ENCODE measurements at places on chromosomes 2 and 18.

DNA sequence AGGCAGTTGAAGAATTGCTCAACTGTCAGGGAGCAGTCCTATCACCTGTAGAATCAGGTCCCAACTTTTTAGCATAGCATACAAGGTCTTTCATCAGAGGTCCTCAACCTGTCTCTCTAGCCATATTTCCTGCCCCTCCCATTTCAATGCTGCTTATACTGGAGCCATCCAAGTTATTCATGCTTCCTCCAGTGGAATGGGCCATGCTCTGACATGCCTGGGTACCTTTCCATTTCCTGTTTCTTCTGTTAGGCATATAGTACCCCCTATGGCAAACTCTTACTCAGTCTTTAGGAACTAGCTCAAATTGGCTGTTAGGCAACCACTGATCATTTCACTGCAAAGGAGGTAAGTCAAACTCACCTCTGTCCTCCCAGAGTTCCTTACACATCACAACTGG is 51.0 kb upstream of the ABCA12 start:
- DNase-seq, result no peak

- no peak for DNase-seq
Measured at GRCh38 chr2:16103614-16104314, 163.4 kb downstream of the MYCN start.

- no peak for DNase-seq
Measured at GRCh38 chr2:84770280-84770679, 110.6 kb downstream of the TRABD2A start.

GRCh38 chr2:149687052-149687427 is 99.5 kb upstream of the MMADHC start:
- DNase-seq, result no peak

GRCh38 chr2:214497489-214497888 is 86.6 kb downstream of the VWC2L start:
- DNase-seq, result no peak

GRCh38 chr18:3593381-3593903 is 143.5 kb downstream of the TGIF1 start:
- DNase-seq, result peak; percentile 91

DNA sequence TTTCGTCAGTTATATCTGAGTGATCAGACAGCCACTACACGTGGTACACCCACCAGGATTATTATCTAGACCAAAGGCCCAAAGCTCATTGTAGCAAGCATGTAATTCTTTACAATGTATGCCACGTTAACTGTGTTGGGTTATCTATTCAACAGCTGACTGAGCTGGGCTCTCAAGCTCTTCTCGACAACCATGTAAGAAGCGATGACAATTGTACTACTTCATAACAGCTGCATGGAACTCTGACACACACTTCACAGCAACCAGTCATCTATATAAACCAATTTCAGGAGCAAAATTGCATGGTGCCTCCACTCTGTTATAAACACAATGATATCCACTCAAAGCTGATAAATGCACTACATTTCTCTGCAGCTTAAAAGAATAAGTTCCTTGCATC is 701.8 kb downstream of the NR4A2 start:
- no peak for DNase-seq

GRCh38 chr2:160911258-160911657 is 249.0 kb upstream of the TANK start:
- no peak for DNase-seq

GRCh38 chr2:203327582-203327900 is 653 bp upstream of the ABI2 start:
- DNase-seq, result peak; percentile 31

DNA sequence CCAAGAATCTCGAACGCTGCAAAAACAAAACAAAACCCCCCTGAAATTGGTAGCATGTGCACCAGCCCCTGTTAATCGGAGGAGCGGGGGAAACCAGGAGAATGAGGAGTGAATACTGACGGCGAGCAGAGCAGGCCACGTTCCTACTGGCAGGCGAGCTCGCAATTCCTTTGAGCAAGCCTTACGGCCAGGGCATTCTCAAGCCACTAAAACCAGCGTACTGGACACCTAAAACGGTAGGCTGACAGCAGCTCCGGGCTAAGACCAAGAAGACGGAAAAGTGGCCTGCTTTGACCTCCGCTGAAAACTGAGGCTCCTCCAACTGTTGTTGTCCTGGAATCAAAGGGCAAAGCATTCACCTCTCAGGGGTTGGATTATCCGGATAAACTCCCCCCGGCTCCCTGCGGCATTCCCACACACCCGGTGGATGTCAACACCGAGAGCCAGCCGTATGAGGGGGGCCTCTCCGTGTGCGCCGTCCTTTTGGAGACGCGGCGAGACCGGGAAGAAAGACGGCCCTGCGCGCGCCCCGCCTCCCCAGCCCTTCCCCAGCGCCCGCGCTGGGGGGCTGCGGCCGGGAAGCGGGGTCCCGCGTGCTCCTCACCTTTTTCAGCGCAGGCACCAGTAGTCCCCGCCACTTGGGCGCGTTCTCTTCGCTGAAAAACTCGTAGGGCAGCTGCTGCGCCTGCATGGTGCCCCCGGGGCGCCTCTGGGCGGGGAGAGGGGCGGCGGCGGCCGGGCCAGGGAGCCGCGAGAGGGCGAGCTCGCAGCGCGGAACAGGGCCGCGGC is 925 bp downstream of the SOS1 start:
- peak; percentile 20 for DNase-seq

DNA sequence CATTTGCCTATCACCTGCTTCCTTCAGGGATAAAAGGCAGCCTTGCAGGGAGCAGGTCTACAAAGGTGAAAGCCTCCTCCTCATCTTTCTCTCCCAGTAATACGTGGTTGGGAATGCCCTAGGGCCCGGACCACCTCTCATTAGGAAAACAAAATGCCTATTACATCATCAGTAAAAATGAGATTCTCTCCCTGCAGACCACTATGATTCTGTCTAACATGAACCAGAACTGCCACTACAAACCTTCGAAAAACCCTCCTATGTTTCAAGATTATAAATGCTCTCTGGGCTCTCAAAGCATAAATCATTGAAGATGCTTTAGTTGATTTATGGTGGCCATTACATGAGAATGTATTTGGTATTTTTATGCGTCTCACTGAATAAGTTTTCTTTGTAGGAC is 108.4 kb upstream of the ARL5A start:
- no peak for DNase-seq

DNA sequence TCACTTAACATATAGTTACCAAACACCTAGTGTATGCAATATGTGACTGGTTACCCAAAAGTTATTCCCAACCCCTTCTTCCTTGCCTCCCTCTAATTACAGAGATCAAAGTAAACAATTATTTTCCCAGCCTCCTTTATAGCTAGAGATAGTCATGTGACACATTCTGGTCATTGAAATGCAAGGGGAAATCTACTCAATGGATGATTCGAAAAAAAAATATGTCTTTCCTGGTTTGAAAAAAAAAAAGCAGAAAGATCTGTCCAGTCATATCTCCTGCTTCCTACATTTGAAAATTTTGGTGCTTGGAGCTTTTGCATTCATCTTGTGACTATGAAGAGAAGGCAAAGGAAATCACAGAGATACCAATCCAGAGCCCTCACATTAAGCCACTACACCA is 27.6 kb upstream of the UGP2 start:
- DNase-seq, result no peak

DNA sequence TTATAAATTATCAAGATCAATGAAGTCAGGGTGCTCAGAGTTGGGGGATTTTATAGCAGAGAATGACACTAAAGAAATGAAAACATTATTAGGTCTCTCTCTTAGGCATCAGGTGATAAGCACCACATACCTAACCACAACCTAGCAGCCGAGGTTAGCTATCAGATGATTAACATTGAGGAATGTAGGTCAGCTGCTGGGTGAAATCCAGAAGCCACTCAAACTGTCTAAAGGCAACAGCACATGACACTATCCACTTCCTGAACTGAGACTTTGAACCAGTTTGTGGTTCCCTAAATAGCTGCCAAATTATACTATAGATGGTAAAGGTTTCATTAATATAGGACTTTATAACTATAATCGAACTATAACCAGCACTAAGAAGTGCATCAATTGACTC is 4.7 kb downstream of the EPG5 start:
- DNase-seq, result no peak

DNA sequence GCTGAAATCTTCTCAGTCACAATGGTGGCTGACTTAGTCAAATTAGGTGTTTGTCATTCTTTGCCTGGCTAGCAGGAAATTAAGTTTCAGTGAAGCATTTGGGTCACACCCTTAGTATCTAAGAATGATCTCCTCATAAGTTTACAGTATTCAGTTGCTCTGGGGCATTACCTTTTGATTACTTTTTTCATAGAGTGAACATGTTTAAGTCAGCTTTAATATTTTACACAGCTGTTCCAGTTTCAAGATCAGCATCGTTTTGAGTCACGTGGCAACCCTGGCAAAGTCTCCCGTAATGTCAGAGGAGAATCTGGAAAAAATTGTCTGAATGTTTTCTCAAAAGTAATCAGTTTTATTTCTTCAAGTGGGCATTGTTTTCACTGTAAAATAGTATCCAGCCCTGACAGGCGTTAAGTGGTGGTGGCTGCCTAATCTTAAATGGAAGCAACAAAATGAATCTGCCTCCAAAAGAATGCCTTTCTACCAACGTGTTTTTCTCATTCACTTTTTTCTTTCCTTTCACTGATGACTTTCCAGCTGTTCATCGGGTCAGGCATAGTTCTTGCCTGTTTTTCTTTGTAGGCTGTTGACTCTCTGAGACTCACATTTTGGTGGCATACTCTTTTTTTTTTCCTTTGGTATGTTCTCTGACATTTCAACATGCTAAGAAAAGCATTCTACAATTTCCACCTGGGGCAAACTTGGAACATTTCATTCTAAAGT is 319.6 kb upstream of the TCF4 start:
- no peak for DNase-seq

DNA sequence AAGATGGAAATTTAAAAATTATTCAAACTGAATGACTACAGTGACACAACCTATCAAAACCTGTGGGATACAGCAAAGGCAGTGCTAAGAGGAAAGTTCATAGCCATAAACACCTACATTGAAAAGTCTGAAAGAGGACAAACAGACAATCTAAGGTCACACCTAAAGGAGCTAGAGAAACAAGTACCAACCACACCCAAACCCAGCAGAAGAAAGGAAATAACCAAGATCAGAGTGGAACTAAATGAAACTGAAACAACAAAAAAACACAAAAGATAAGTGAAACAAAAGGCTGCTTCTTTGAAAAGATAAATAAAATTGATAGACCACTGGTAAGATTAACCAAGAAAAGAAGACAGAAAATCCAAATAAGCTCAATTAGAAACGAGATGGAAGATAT is 247.2 kb upstream of the ZNF804A start:
- no peak for DNase-seq

- DNase-seq, result no peak
Measured at GRCh38 chr2:122423934-122424333, 668.5 kb downstream of the TSN start.

- DNase-seq, result no peak
Measured at GRCh38 chr2:96267159-96267971, 1.3 kb downstream of the CIAO1 start.

DNA sequence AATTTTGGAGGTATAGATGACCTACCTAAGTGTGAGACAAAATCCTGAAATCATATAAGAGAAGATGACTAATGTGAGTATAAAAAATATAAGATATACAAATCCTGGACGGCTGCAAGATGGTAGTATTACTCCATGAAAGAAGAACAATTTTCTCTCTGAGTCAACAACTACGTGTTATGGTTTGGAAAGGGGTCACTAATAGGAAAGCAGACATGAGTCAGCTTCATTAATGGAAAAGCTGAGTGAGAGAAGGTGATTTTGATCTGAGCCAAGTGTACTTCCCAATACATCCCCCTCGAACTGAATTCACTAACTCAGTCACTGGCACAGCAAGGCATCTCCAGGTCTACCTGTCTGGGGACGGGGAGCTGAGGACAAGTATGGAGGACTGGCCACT is 20.1 kb upstream of the SELENOI start:
- DNase-seq, result no peak

GRCh38 chr2:16014041-16014787 is 73.9 kb downstream of the MYCN start:
- peak; percentile 70 for DNase-seq

DNA sequence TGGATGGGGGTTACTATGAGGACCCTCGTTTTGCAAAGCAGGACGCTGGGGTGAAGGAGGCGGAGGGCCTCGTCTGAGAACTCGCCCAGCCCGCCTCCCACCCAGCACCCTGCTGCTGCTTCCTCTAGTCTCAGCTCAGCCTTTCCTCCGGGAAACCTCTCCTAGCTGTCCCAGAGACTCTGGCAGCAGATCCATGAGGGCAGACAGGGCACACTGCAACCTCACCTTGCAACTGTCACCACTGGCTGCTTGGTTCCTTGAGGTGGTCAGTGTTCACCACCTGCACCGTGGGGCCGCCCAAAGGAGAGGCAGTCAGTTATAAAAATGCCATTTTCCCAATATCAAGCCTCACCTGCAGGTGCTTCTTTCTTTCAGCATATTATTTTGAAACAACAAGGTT is 45.6 kb downstream of the PARD6G start:
- no peak for DNase-seq

GRCh38 chr2:163369111-163369510 is 366.7 kb downstream of the FIGN start:
- no peak for DNase-seq

- DNase-seq, result no peak
Measured at GRCh38 chr2:102276549-102277201, 34.7 kb upstream of the IL1RL1 start.

- no peak for DNase-seq
Measured at GRCh38 chr18:12803069-12803936, 80.7 kb downstream of the PTPN2 start.

DNA sequence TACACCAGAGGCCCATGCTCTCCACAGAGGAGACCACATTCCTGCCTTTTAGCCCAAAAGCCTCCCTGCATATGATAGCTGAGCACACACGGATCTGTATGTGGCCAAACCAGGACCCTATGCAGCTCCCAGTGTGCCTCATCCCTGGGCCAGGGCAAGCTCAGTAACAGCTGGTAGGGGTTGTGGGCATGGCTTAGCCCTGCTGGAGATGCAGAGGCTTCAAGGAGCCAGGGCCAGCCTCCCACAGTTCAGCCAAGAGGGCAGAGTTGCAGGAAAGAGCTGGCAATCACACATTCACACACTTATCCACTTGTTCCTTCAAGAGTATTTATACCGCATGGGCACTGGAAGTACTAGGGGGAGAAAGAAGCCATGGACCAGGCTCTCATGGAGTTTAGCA is 1.6 kb upstream of the LIMS2 start:
- DNase-seq, result no peak

DNA sequence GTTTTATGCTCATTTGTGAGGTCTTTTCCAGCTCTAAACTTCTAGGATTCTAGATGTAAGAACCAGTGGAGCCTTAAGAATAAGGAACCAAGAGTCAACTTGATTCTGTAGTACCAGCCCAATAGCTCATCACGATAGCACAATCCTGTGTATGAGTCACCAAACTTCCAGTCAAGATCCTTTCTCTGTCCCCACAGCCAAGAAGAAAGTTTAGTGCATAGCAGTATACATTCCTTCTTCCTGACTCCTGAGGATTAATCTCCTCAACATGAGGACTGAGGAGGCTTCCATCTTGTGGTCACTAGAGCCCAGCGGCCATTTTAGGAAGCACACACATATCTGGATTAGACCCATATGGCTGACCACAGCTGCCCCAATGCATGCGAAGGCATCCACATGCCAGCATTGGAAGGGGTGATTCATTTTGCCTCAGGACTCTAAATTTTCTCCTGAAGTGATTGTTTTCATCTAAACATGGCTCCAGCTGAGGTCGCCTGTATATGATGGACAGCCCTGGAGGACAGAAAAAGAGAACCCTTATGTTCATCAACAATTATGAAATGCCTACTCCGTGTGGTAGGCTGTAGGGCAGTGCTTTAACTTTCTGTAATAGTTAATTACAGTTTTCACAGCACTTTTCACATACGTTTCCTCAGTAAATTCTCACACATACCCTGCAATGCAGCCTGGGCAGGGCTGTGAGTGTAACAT is 53.5 kb downstream of the RASGRP3 start:
- no peak for DNase-seq

- DNase-seq, result no peak
Measured at GRCh38 chr2:218257390-218257981, 3.3 kb upstream of the GPBAR1 start.

All from DMS79 (cell line).